ENCODE measurements at places on chromosomes 7 and 10.

- no peak for DNase-seq
Observed at GRCh38 chr10:80273523-80274170, 15.8 kb downstream of the MAT1A start.

DNA sequence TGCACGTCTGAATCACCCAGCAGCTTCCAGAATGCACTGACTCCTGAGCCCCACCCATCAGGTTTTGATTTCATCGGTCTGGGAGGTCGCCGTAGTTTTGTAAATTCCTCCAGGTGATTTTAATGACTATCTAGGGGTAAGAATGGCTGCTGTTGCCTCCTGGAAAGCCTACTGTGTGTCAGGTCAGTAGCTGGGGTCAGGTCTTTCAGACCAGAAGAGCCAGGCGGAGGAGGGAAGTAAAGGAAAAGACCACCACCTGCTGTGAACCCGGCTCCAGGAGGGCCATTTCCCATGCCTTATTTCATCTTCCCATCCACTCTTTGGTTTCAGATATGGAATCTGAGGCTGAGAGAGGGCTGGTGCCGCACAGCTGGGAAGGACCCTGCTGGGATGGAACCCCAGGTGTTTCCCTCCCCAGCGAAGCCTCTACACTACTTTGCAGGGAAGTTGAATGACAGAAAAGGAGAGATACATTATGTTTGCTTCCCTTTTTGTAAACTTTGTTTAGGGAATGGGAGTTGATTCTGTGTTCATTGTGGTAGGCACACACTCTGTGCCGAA is 19.8 kb downstream of the ADAMTS14 start:
- DNase-seq, result no peak

DNA sequence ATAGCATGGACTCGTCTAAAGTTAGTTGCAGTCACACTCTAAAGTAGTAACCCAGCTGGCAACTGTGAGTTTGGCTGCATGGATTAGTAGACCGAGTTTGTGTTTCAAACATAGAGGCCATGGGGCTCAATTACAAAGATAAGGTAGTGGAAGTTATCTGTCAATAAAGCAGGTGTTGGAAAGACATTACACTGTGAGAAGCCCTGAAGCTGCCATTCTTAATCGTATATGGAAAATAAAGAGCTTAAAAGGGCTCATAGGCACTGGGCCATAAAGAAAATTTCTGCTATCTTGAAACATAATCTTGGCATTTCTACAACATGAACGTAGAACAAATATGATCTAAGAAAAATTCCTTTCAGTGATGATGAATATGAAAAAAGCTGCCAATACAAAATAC is 837.7 kb downstream of the REEP3 start:
- no peak for DNase-seq

GRCh38 chr7:81244224-81244623 is 325.4 kb upstream of the SEMA3C start:
- DNase-seq, result no peak

GRCh38 chr10:68342909-68343516 is 10.3 kb upstream of the PBLD start:
- no peak for DNase-seq

DNA sequence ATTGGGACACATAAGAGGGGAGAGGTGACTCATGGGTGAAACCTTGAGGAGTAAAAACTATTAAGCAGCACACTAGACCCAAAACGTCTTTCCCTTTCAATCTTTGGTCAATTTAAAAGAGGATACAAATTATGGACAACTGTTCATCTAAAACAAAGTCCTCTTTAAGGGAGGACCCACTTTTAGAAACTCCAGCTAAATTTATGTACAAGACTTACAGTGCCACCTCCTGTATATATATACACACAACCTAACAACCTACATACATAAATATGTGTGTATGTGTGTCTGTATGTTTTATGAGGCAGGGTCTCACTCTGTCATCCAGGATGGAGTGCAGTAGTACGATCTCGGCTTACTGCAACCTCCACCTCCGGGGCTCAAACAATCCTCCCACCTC is 18.1 kb upstream of the ZC3HAV1 start:
- DNase-seq, result peak; percentile 40

- DNase-seq, result no peak
Observed at GRCh38 chr7:134438946-134439345, 20.0 kb downstream of the AKR1B1 start.

- DNase-seq, result no peak
Observed at GRCh38 chr10:51821045-51821444, 121.7 kb upstream of the CSTF2T start.

All from MV-4-11 (cell line).